ENCODE measurements at places on chromosomes 5 and 9.
A peak's percentile ranks its signal among the peaks of the same experiment; 100 is the strongest.

DNA sequence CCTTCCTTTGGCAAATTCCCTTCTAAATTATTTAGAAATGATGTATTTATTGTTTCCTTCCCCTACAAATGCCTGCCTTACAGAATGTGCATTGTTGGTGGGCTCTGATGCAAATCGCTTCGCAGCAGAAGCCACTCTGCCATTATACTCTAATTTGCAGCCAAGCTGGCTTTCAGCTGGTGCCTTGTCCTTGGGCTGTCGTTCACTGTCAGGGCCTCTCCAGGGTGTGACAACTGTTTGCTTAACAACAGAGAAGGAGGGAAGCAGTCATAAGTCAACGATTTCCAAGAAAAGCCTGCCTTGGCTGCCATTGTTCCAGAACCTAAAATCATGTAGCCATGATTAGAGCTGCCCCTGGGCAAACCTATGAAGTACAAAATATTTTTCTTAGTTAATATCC is 260.1 kb upstream of the RGMB start:
- DNase-seq: no peak

GRCh38 chr5:117318528-117318927 is 743.9 kb upstream of the SEMA6A start:
- DNase-seq: no peak

- DNase-seq: no peak
These were observed 129.4 kb downstream of the NUDT12 start for GRCh38 chr5:103433211-103433610.

DNA sequence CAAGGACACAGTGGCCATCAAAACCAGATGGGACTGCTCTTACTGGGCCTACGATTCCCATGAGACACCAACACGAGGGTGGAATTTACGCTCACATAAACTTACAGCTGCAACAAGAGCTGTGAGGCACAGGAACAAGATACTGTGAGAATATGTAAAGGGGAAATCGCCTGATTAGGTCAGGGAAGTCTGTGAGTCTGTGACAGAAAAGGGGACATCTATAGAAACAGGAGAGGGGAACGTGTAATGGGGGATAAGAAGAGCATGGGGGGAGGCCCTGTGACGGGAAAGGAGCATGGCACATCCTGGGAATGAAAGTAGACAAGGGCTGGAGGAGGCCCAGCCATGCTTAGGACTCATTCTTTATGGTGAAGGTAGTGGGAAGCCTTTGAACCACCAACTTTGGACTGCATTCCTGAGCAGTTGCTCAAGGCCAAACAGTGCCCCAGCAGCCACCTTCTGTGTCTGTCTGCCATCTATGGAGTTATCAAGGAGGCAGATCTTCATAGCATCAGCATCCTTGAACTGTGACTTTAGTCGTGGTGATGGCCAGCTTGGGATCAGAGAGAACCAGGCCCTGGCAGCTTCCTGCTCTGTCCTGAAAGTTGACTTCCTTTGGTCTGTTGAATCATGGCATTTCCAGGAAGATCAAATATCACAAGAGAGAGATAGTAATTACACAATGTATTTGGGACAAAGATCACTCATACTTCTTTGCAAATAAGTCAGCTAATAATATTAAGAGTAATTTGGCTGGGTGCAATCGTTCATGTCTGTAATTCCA is 87.9 kb upstream of the FAM169A start:
- no peak for DNase-seq

DNA sequence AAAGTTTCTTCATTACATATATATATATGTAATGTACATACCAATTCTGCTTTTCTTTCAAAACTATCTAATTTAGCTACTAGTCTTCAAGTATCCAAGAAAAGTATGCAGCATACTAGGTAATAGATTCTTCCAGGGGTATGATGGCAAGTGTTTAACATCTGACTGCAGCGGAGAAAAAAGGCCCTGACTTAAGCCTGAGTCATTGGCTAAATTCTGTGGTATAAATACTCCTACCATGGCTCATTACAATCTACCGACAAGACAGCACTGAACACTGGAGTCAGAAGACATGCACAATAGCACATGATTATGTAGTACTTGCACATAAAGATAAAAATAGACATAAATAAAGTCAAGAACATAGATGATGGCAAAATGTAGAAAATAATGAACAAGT is 439.9 kb downstream of the BRINP1 start:
- DNase-seq: no peak

- DNase-seq: no peak
These were observed 64.6 kb upstream of the HAPLN1 start for GRCh38 chr5:83785176-83785668.

GRCh38 chr5:118076490-118076889 is 911.9 kb downstream of the DTWD2 start:
- no peak for DNase-seq

- no peak for DNase-seq
These were observed 52.2 kb downstream of the DROSHA start for GRCh38 chr5:31479706-31480105.

- DNase-seq: no peak
These were observed 59.5 kb downstream of the STX17 start for GRCh38 chr9:99966001-99966400.

DNA sequence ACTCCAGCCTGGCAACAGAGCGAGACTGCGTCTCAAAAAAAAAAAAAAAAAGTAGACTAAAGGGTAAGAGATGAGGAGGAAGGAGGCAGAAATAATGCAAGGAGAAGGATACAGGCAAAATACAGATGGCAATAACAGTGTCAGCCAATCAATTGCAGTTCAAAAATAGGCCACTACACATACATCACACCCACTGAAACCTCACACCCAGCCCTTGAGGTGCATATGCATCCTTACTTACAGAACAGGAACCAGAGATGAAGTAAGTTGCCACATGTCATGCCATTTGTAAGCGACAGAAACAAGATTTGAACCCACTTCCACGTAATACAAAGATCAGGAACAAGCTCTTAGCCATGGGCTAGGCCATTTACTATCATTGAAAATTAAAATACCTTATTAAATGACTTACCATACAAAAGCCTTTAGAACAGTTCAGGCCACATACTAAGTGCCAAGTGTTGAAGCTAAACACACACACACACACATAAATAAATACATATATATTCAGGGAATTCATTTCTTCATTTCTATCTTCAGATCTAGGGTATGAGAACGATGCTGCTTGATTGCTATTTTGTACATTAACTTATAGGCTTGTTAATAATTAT is 98.4 kb downstream of the FNBP1 start:
- DNase-seq: no peak

GRCh38 chr9:23750808-23751207 is 75.2 kb downstream of the ELAVL2 start:
- DNase-seq: no peak

- peak; percentile 92 for DNase-seq
These were observed 19.3 kb downstream of the RFK start for GRCh38 chr9:76374783-76375559.

- DNase-seq: no peak
These were observed 90.4 kb downstream of the SERINC5 start for GRCh38 chr5:80165452-80165851.

DNA sequence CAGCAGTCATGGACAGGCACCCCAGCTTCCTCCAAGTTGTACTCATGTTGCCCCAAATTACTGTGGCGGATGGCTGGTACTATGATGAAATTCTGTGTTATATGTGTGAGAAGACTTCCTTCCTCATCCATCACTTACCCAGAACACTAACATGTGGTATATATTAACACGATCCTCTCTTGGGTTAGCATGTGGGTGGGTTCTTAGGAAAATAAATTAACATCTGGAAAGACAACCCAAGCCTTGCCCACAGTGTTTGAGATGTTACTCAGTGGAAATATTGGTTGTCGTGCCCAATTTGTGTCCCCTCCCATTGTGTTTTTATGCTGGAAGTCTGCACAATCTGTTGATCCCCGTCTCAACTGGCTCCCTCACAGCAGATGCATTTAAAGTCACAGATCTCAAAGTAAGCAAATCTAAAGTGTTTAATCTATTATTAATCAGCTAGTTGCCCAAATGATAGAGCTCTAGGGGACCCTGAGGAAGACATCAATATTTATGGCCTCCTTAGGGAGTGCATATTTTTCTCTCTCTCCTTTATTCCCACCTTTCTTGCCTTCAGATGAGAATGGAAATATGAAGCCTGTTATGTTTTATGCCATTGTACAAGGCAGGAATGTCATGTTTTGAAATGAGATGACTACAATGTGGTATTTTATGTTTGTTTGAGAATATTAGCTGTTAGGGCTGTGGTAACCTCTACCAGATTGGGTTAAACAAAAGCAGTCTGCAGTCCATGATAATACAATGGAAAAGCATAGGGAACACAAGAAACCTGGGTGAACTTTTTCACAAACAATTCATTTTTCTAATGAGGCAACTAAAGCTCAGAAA is 93.9 kb downstream of the GRIA1 start:
- no peak for DNase-seq

DNA sequence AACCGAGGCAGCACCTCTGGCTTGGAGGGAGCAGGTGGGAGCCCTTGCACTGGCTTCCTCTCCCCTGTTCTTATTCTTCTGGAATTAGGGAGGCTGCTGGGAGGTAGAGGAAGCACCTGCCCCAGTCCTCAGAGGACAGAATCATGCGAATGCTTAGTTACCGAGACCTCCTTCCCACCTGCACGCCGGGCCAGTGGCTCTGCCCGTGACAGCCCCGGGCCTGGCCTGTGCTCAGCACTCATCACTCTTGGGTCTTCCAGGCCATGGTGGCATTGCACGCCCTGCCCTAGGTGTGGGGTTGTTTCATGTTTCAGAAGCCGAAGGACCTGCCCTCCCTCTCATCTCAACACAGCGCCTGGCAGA is 45.3 kb upstream of the NKD2 start:
- no peak for DNase-seq

DNA sequence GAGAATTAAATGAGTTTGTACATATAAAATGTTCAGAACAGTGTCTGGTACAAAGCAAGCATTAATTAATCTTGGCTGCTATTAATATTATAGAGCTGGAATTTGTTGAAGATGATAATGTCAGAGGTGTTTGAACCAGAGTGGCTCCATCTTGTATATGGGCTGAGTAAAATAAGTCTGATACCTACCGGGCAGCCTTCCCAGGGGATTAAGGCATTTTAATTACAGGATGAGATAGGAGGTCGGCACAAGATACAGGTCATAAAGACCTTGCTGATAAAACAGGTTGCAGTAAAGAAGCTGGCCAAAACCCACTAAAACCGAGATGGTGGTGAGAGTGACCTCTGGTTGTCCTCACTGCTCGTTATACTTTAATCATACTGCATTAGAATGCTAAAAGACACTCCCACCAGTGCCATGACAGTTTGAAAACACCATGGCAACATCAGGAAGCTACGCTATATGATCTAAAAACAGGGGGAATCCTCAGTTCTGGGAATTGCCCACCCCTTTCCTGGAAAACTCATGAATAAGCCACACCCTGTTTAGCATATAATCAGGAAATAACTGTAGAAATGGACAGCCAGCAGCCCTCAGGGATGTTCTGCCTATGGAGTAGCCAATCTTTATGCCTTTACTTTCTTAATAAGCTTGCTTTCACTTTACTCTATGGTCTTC is 90.2 kb downstream of the PLK2 start:
- no peak for DNase-seq

DNA sequence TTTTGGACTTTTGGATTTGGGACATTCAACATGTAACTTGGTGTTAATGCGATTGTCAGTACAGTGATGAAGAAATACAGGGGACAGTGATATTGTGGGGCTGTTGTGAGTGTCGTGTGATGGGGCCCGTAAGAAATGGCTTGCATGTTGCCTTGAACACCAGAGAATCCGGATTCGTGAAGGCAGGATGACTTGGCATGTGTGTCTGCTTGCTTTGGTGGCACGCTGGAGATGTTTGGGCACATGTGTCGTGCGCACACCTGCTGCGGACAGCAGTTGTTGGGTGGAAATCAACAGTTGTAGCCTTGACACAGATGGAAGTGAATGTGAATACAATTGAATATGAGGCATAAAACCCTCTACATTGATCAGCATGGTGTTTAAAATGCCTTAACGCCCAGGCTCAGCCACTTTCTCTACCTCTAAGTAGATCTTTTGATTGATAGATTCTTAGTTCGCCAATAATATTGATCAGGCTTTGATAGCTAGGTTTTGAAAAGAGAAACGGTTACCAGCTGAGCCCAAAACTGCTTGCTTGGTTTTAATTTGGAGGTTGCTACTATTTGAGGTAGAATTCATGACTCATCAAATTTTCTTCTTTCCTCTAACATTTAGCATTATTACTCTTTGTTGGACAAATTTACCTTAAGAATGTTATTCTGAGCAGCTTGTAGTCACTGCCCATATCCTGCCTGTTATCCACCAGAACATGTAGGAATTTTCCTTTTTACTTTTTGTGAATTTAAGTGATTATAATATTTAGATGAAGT is 94.4 kb downstream of the TRIO start:
- DNase-seq: no peak

- DNase-seq: no peak
These were observed 118.0 kb downstream of the EGFLAM start for GRCh38 chr5:38376404-38376803.

- peak; percentile 46 for DNase-seq
These were observed 30.3 kb upstream of the IRX4 start for GRCh38 chr5:1912951-1913565.

- DNase-seq: no peak
These were observed at the start of gene CDKN2B-AS1 for GRCh38 chr9:21994556-21995005. TSS of gene CDKN2B-AS1 (plus strand) at chr9:21994791.

DNA sequence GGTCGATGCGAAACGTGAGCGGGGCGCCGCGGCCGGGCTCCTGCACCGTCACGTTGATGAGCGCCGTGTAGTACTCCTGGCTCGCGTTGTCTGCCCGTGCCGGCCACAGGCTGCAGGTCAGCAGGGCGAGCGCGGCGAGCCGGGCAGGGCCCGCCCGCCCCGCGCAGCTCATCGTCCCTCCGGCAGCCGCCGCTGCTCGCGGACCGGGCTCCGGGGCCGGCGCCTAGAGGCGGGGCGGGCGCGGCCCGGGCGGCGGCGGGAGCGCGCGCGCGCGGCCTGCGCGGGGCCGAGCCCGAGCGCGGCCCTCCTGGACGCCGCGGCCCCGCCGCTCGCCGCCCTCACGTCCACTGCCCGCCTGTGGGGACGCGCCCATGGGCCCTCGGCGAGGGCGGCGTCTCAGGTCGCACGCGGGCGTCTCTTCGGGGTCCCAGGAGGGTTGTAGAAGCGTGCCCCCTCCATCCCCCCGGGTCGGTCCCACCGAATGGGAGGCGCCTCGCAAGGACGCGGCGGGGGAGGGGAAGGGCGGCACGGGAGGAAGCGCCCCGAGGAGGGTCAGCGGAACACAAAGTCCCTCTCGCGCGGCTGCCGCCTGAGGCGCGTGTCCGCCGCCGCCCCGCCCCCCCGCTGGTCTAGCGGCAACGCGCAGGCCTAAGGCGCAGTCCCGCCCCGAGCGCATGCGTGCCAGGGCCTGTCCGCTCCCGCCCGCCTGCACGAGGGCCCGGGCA is at the start of gene RNF130:
Gene RNF130 (minus strand): TSS at position 229 of the 725 bp plus-strand sequence. CDS start 57 bp downstream, at position 172.
- peak; percentile 97 for DNase-seq

Data from sigmoid colon (tissue), 7 donors.